Stimulated activated CD8-positive, alpha-beta memory T cell treated with anti-CD3 and anti-CD28 coated beads, Interleukin-15, amount 100 ng/mL, for 48 hours (primary cell): ENCODE measurements at places on chromosomes 2 and 18.

DNA sequence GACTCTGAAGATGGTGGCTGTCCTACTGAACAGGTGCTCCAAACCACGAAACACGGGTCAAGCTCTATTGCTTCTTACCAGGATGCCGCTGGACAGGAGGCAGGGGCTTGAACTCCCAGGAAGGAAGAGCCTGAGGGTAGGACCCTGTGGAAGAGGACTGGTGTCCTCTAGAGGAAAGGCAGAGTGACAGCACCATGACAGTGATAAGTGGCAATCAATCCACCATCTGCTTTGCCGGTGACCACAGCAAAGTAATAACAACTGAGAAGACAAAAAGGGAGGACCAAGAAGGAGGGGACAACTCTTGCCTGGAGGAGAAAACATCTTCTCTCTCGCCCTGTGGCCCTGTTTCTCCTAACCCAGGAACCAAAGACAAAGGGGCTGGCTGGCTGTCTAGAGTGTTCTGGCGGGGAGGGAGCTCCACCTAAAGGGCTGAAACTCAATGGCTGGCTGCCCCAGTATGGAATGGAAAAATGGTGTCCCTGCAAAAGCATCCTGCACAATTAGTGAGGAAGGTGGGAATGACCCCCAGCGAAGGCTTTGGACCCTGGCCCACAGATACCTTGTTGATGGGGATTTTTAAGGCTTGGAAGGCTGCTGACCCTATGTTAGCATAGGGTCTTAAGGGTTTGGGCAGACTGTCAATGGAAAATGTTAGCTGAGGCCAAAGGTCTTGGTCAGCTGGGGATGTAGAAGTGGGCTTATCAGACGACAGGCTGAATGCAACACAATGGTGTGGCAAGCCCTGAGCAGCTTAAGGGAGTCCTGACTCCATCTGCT lies 35.4 kb downstream of the PROC start:
- DNase-seq, result no peak

- no peak for DNase-seq
Measured at GRCh38 chr2:185433824-185434223, 304.8 kb upstream of the FSIP2 start.

GRCh38 chr2:28282861-28283646 lies 109.6 kb upstream of the FOSL2 start:
- no peak for DNase-seq

DNA sequence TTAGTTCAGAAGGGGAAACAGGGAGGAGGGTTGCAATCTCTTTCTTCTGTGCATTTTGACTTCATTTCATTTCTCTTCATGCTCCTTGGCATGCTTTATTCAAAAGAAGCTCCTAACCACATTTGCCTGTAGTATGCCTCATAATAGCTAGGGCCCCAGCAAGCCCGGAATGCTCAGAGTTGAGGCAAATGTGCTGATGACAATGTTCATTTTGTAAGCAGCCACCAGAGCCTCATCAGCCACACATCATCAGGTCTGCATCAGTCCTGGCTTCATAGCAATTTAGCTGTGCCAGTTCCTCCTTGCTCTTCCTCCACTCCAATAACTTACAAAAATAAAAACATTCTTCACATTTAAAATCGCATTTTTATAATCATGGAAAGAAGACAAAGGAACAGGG lies 65.4 kb upstream of the MMADHC start:
- no peak for DNase-seq

- DNase-seq, result no peak
Measured at GRCh38 chr18:25086876-25087275, 265.1 kb downstream of the ZNF521 start.

DNA sequence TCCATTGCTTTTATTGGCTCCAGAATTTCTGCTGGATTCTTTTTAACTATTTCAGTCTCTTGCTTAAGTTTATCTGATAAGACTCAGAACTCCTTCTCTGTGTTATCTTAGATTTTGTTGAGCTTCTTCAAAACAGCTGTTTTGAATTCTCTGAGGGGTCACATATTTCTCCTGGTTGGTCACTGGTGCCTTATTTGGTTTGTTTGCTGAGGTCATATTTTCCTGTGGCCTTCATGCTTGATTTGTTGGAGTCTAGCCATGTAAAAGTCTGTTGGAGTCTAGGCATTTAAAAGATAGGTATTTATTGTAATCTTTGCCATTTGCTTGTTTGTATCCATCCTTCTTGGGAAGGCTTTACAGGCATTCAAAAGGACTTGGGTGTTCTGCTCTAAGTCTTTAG lies 398.7 kb downstream of the DSEL start:
- no peak for DNase-seq

DNA sequence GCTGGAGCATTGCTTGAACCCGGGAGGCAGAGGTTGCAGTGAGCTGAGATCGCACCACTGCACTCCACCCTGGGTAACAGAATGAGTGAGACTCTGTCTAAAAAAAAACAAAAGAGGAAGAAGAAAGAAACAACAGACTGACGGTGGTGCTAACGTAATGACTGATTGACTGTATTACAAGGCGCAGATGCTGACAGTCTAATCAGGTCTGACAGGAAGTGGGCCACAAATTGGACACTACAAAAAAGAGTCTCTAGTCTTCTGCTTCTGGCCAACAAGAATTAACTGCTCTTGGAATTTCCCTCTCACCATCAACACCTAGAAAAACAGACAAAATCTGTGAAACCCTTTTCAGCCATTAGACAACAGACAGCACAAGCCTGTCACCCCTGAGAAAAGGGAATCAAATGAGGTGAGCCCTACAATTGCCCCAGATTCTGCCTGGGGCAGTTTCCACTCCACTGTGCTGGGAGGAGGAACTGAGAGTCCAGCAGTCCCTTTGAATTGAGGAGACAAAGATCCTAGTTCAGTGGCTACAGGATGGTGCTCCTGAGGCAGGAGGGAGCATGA lies 43.3 kb downstream of the SNED1 start:
- no peak for DNase-seq

DNA sequence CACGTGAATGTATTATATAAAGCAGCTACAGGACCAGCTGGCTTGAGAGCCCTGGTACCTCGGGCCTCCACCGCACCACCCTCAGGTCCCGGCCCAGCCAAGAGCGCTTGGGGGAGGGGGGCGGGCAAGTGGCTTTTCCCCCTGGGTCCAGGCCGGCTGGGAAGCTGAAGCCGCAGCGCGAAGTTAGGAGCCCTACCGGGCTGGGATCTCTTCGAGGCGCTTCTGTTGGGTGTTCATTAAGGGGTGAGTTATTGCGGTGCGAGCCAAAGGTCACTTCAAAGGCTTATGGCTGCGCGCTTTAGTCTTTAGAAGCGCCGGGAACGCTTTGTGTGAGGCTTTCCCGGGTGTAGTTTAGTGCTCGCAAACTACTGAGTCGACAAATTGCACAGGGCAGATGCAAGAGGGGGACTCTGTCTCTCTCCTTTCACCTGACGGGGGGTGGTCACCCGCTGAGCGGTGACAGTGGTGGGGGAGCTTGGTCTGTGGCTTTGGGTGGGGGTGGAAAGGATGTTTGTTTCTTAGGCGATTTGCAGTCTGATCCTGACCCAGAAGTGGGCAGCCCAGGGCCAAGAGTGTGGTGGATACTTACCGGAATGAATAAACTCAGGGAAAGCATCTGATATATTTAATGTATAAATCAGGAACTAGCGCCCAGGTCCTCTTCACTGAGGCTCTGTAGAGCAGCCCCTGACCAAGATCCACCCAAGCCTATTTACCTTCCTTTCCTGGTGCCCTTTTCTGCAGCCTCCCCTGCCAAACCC lies 6.0 kb downstream of the HOXD3 start:
- DNase-seq, result no peak

DNA sequence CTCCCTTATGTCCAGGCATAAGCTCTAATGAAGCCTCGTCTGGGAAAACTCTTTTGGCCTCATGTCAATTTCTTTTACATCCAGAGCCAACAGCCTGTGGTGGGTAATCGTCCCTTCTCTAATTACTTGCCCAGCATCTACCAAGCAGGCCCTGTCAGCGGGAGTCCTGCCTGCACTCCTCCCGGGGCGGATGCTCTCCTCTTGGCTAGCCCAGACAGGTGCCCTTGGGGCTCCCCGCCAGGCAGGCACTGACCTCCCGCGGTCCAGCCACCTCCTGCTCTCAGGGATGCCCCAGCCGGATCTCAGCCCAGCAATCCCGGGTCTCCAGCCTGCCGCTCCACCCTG lies 74.2 kb downstream of the NCAPH start:
- DNase-seq, result no peak

GRCh38 chr2:72959554-72959953 lies 42.2 kb downstream of the EMX1 start:
- DNase-seq, result no peak

- no peak for DNase-seq
Measured at GRCh38 chr18:1464444-1465217, 560.0 kb downstream of the ADCYAP1 start.

DNA sequence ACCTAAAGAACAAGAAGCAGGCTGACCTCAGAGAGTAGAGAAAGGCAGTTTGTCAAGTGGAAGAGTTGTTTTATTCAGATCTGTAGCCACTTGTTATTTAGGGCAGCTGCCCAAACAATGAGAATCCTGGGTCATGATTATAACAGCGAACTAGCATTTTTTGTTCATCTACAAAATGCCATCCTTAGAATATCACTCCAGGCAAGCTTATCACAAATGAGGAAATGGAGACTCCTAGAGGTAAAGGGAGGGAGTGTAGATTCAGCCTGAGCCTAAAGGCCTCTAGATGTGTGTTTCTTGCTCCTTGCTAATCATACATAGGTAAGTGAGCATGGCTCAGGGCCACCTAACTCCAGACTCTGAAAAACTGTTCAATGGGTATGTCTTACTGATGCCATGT lies 126.1 kb downstream of the HNMT start:
- no peak for DNase-seq

DNA sequence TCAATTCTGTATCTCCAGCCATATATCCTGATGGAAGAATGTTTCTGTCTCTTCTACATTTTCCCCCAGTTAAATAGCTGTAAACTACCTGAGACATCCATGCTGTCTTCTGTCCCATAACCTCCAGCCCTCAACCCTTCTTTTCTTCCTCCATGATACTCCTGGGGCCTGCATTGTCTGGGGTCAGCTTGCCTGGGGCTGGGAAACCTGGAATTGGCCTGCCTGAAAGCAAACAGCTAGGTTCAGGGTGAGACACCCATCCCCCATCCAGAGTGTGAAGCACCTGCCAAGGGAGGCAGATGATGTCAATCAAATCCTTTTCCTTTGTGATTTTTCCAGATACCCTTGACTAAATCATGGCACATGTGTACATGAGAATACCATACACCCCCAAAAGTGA lies 313.7 kb upstream of the MGAT5 start:
- DNase-seq, result no peak

DNA sequence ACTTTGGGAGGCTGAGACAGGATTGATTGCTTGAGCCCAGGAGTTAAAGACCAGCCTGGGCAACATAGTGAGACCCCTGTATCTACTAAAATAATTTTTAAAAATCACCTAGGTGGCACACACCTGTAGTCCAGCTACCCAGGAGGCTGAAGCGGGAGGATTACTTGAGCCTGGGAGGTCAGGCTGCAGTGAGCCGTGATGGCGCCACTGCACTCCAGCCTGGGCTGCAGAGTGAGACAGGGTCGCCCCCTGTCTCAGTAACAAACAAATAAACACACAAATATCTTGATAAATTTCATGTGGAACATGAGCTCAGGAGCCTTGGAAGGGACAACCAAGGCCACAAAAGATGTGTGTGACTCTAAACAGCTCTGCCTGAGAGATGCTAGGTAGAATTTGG lies 11.7 kb upstream of the ANKRD53 start:
- DNase-seq, result no peak

DNA sequence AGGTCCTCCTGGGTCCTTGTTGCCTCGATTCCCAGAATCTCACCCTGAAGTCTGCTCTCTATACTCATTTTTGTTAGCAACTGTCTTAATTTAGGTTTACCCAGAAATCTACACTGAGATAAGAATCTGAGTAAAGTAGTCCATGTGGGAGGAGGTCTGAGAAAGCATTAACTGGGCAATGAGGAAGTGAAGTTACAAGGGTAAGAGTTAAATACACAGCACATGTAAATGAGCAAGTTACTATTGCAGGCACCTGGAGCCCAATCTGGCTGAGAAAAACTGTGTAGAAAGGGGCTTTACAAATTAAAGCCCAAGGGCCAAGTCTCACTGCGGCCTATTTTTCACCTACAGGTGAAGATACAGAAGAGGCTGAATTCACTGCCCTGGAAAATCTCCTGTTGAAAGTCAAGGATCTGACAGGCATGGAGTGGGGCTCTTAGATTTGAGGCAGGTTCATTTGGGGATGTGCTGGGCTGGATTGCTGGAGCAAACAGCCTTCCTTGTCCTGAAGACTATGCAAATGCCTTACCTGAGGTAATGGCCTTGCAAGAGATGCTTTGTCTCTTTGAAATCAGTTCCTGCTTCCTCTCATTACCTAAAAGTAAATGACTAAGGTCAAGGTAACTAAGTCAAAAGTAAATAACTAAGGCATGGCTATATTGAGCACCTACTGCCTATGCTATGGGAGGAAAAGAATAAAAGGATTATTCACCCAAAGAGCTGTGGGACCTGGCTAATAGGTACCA lies 84.4 kb upstream of the DYNAP start:
- DNase-seq, result no peak

DNA sequence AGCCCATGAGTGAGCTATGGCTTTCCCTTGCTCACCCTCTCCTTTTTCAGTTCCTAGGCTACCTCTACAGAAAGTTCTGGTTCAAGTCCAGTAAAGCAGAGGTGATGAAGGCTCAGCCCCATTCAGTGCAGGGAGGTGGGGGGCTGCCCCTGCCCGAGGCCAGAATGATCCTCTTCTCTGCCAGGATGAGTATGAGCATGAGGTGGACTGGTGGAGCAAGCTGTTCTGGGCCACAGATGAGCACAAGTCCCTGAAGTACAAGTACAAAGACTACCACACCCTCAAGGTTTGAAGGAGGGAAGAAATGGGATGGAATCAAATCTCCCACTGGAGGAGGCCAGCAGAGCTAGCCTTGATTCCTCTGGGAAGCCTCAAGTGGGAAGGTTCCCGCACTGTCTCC lies 42.4 kb downstream of the LMAN2L start:
- DNase-seq, result no peak

GRCh38 chr2:239380831-239381708 lies 19.8 kb downstream of the HDAC4 start:
- DNase-seq, result peak; percentile 54

- DNase-seq, result no peak
Measured at GRCh38 chr2:232688201-232688600, 8.9 kb upstream of the GIGYF2 start.

DNA sequence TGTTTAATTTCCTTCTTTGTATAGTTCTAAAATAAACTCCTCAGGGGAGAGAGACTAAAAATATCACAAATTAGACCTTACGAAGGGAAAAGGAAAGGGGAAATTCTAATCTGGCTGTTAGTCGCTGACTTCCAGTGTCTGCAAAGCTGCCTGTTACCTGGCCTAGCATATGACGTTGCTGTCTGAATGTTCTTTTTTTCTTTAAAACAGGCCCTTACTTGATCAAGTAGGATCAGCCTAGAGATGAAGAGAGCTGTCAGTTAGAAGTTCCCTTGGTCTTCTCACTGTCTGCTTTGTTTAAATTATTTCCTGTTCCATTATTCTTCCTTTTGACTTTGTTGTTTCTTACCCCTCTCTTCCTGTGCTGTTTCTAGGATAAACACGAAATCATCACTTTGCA lies 11.2 kb downstream of the NCK2 start:
- no peak for DNase-seq

DNA sequence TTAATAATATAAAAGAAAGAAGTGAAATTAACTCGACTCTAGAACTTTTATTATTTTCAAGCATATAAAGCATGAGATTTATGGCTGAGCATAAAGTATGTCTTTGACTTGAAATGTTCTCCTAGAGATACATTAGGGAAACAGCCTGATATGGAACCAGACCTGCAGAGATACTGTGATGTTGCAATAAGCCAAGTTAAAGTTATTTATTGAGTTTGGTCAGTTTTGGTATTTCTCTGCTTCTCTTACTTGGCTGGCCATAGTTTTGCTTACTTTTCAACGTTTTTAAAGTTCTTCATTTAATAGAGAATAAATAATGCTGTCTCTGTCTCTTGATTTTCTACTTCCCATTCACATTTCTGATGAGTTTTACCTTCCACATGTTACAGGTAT lies 76.0 kb downstream of the GFPT1 start:
- DNase-seq, result no peak
